ENCODE measurements at places on chromosomes 6 and 20.

DNA sequence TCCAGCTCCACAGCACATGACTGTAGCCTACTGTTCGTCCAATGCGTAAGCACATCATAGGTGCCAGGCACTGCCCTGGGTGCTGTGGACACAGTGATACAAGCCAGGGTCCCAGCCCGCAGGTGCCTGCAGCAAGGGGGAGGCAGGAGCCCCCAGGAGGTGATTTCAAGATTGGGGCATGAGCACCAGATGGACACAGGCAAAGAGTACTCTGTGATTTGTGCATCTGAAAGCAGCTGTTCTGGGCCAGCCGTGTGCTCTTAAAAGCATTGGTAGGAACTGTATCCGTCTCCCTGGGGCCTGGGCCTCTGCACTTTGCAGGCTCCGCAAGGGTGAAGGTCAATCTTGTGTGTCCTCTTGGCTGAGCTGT, 149.8 kb downstream of the SYCP2 start:
- no peak for DNase-seq

- DNase-seq, result no peak
These were observed 66.5 kb downstream of the MRPL14 start for GRCh38 chr6:44060612-44061374.

- DNase-seq, result no peak
These were observed 586 bp upstream of the NQO2 start for GRCh38 chr6:2998998-2999617.

- DNase-seq, result no peak
These were observed 67.8 kb upstream of the EPB41L1 start for GRCh38 chr20:36086767-36087166.

DNA sequence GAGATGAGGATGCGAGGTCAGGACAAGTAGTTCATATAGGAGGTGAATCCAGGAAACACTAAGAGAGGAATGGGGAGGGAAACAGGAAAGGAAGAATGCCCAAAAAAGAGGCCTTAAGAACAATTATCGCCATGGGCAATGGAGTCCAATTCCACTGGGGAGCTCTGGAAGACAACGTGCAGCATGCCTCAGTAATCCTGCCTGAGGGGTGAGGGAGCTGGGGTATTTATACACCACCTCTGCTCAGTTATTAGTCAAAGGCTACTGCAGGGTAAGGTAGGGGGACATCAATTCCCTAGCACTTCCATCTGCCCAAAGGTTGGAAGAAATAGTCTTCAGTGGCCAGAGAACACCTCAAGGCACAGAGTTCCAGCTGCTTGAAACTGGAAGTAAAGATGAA, 96.4 kb downstream of the ZNF217 start:
- DNase-seq, result no peak

DNA sequence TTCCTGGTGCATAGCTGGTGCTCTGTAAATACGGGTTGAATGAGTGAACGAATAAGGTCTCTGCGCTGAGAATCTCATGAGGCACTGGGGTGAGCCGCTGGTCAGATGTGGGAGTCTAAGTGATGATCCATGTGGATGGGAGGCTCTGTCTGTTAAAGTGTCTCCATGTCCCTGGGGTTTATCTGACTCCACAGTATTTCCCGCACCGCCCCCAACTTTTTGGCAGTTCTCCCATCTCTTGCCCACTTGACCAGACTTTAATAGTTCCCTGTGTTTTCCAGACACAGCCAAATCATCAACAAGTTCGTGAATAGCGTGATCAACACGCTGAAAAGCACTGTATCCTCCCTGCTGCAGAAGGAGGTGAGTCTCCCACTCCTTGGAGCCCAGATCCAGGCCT, 9.9 kb downstream of the BPIFA2 start:
- no peak for DNase-seq

DNA sequence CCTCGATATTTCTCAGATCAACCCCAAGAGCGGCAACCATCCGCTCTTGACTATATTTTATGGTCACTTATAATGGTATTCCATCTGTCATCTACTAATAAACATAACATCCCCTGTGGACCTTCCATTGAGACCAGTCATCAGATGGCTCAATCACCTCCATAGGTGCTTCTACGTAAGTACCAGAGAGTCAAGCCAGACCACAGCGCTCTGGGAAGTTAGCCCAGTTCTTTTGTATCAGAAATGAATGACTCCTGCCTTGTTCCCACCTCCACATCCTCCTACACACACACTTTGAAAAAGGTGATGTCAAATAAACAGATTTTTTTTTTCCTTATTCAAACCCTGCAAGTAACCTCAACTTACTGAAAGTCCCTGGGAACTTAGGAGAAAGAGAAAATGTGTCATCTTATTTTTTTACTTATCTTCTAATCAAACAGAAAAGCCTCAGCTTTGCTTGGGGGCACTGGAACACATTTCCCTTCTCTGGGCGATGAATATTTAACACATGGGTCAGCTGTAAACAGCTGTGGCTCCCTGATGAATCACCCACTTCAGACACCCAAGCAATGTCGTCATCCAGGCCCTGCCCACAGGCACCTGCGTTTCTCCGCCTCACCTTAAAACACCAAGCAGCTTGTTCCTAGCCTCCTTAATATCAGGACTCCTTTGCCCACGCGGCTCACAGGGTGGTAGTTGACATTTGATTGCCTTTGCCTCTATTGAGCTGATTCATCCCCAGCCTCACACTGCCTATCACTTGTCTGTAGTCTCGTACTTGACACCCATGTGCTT, 121.4 kb upstream of the LY86 start:
- DNase-seq, result no peak

GRCh38 chr20:62010551-62011402, 54.9 kb downstream of the TAF4 start:
- DNase-seq, result peak; percentile 34

- DNase-seq, result no peak
These were observed 65.1 kb downstream of the SOD2 start for GRCh38 chr6:159627939-159628338.

- peak; percentile 61 for DNase-seq
These were observed 13.7 kb upstream of the FAM83C start for GRCh38 chr20:35305682-35306556.

DNA sequence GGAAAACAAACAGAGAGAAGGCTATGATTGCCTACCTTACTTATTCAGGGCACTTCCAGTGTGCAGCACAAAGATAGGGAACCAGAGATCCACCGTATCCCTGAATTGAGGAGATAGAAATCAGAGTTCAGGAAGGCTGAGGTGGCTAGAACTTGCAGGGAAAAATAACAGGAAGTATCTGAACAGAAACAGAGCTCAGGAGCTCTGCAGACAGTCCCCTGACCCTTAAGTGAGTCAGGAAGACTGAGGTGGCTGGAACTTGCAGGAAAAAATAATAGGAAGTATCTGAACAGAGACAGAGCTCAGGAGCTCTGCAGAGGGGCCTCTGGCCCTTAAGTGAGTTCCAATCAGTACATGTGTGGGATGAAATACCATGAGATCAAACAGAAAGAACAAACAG, 65.4 kb downstream of the RPRD1B start:
- DNase-seq, result no peak

- DNase-seq, result peak; percentile 70
These were observed 171.4 kb upstream of the ZNF337 start for GRCh38 chr20:25867776-25868649.

GRCh38 chr6:21384216-21384615, 209.3 kb upstream of the SOX4 start:
- DNase-seq, result no peak

DNA sequence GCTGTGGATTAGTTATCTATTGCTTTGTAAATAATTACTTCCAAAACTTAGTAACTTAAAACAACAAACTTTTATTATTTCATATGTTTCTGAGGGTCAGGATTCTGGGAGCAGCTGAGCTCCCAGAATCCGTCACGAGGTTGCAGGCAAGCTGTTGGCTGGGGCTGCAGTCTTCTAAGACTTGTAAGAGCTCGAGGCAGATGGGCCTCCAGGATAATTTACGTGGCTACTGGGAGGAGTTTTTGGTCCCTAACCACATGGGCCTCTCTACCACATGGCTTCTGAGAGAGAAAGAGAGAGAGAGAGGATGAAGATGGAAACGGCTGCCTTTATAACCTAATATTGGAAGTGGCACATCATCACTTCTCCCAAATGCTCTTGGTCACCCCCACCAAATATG, 64.9 kb upstream of the SULF2 start:
- no peak for DNase-seq

GRCh38 chr6:26533532-26533931, 4.6 kb upstream of the HMGN4 start:
- DNase-seq, result no peak

- no peak for DNase-seq
These were observed 287.0 kb downstream of the CDC5L start for GRCh38 chr6:44674226-44675155.

- no peak for DNase-seq
These were observed 107.9 kb downstream of the SYCP2 start for GRCh38 chr20:59825563-59825920.

DNA sequence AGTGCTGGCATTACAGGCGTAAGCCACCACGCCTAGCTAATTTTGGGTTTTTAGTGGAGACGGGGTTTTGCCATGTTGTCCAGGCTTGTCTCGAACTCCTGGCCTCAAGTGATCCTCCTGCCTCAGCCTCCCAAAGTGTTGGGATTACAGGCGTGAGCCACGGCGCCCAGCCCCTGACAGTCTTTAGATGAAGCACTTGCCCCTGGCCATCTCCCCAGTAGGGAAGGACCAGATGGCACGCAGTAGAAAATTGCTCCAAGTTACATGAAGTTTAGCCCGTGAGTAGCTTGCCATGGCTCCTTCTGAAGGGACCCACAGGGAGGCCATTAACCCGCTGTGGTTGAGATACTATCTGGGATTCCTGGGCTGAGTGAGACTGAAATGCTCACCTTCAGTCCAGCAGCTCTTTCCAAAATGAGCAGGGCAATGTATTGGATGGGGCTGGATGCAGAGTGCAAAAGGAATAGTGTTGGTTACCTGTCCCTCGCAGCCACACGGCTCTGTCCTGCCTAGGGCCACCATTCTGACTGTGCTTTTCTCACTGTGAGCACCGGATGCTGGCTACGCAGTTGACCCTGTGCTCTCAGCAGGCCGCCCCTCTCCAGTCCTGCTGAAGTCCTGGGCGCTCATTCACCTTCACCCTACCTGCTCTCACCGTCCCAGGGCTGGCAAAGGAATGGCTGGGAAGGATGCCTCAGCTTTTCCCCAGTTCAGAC, 66.9 kb downstream of the EFCAB8 start:
- no peak for DNase-seq

DNA sequence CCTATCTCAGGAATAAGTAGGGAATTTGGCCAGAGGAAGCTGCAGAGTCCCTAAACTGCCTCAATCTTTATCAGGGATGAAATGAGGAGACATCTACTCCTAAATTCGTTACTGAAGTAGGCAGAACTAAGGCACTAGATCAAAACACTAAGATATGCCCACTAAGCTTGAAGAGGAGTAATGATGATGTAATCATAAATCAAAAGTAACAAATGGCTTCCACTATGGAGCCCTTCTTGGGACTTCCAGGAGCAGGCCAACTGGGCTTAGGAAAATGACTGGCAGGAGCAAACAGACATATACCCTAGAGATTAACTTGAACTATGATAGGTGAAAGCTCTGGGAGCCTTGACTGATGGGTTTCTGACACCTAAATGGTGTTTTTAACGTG, 15.4 kb downstream of the ZSCAN12 start:
- no peak for DNase-seq

- DNase-seq, result no peak
These were observed 704.8 kb upstream of the SLC35B3 start for GRCh38 chr6:9140172-9140571.

DNA sequence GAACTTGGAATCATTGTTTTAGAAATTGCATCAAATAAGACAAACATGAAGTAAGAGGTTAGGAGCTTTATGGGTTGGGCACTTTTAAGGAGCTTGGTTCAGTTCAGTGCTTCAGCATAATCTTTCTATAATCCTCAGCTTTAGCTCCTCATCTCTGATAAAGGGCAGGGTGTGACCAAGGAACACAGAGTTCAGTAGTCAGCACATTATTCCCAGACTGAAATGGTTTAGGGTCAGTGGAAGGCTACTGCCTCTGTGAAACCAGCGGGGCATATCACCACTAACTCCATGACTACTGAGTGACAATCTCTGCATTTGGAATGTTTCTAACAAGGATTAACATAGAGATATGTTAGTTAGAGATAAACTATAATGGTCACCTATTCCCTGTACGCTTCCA, 36.9 kb downstream of the CRYBG1 start:
- no peak for DNase-seq

GRCh38 chr20:9051508-9051907, 17.4 kb upstream of the PLCB4 start:
- DNase-seq, result no peak

DNA sequence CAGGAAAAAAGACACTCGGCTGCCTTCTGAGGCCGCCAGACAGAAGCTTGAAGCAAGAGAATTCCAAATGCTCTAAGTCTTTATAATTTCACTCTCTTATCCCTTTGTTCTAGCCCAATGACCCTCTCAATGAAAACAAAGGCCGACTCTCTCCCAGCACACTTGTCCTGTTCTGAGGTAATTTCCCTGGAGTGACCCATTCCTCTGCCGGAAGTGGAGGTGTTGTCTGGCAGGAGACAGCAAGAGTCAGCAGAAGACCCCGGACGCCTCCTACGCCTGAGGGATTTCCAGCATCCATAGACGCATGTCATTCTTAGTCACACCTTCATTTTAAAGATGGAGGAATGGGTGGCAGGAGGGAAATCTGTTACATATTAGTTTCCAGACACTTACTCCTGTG, 110.3 kb downstream of the SOD2 start:
- no peak for DNase-seq

- no peak for DNase-seq
These were observed 11.2 kb downstream of the ZNF337 start for GRCh38 chr20:25685276-25686080.

GRCh38 chr6:30495993-30496392, 6.7 kb downstream of the HLA-E start:
- no peak for DNase-seq

GRCh38 chr20:3781153-3781910, at the start of gene SPEF1:
Gene SPEF1 (minus strand): TSS chr20:3781448. CDS start chr20:3781287, 161 bp downstream.
- DNase-seq, result no peak

GRCh38 chr20:50285376-50286173, 94.9 kb downstream of the CEBPB start:
- no peak for DNase-seq

DNA sequence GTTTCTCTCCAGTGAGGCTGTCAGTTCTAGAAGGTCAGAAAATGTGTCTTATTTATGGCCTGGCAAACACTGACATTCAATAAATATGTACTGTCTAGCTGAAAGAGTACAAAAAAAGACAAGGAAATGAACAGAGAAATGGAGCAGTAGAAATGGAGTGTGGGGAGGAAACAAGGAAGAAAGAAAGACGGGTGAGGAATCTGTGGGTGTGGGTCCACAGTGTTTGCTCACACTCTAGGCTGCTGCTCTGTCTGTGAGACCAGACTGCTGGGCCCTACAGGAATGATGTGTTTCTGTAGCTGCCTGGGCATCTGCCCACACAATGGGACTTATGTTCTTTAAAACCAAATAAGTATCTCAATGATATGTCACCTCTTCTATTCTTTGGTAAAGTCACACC, 114.2 kb downstream of the MOXD1 start:
- no peak for DNase-seq

DNA sequence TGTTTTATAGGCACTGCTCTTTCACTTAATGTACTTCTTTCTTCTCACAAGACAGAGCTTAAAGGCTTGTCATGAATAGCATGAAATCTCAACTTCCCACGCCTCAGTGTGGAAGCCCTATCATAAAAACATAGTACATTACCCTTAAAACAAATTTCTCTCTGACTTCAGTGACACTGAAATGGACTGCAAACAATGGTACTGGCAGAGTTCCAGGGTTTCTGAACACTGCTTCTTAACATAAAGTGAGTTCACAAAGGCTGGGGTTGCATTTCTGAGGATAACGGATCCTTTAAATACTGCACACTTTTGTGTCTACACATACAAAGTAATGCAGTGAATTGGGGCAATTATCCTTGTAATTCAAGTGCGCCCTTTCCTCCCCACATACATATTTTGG, 32.3 kb upstream of the PLEKHG1 start:
- no peak for DNase-seq
